ENCODE measurements at places on chromosomes 7 and 10.

- DNase-seq = no peak
Observed at GRCh38 chr7:146090023-146090645, 26.5 kb upstream of the CNTNAP2 start.

GRCh38 chr7:2878306-2878705 lies 34.2 kb upstream of the GNA12 start:
- no peak for DNase-seq

- DNase-seq = no peak
Observed at GRCh38 chr10:31605426-31605825, 286.4 kb downstream of the ZEB1 start.

DNA sequence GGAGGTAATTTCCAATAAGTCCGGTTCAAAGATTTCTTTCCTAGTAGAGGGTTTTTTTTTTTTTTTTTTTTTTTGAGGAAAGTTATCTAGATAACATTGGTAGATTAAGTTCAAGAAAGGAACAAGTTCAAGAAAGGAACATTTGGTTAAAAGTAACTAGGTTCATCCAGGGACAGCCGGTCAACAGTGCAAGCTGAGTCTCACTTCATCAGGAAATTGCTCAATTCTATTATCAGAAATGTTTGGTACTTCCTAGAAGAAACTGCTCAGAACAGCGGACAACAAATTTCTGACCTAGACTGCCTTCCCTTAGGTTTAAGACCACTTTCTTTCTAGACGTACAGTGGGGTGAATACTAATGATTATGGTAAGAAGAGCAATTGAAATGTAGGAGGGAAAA lies 3.7 kb upstream of the IL2RA start:
- DNase-seq = no peak

All from stimulated activated CD8-positive, alpha-beta memory T cell treated with anti-CD3 and anti-CD28 coated beads, Interleukin-7, amount 100 ng/mL, for 1 hour (primary cell).